ENCODE measurements at places on chromosomes 7 and 10.

DNA sequence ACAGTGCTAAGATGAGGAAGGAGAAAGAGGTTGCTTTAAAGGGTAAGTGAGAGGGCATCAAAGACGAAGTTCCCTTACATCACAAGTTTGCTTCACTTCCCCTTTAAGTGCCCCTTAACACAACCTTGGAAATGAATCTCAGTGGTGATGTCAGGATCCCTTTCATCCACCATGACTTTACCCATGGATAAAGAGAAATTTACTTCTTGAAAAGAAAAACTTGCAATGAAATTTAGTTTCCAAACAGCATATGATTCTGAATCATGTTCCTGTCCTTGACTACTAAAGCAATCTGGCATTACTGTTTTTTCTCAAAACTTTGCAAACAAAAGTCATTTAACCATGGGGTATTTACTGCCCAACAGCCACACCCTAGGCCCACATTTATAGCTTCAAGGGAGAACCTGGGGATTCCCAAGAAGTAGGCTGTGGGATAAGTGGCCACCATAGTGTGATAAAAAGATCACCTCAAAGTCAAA, 135.9 kb downstream of the ITGB8 start:
- no peak for DNase-seq

DNA sequence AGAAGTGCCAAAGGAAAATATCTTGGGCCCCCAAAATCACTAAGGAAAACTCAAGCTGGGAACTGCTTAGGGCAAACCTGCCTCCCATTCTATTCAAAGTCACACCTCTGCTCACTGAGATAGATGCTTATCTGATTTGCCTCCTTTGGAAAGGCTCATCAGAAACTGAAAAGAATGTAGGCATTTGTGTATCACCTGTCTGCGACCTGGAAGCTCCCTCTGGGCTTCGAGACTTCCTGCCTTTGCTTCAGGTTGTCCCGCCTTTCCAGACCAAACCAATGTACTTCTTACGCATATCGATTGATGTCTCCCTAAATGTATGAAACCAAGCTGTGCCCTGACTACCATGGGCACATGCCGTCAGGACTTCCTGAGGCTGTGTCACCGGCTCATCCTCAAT, 14.5 kb upstream of the LRRC72 start:
- DNase-seq = no peak

DNA sequence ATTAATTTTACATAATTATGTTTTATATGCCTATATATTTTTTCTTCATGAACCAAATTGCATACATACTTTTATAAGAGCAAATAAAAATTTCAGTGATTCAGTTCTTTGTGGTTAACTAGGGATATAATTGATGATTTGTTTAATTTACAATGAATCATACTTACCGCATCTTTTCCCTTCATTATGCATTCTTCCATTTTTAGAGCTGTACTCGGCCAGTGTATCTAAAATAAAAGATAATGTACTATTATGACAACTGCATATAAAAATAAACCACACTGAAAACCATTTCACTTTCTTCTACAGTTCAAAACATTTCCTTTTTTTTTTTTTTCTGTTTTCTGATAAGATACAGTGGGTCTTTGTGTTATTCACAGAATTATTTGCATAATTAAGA, 179.9 kb downstream of the SEMA3E start:
- DNase-seq = no peak

GRCh38 chr10:99945263-99945662, 64.5 kb downstream of the DNMBP start:
- no peak for DNase-seq

- no peak for DNase-seq
Observed at GRCh38 chr10:60955957-60956425, 12.0 kb upstream of the RHOBTB1 start.
